ENCODE measurements at places on chromosomes 12 and 14. TPM values are rescaled to one million over a fixed set of nuclear protein-coding genes. Genes with fewer than 3 reads are reported as not detected.

LRCOL1 gene
- not detected for total RNA-seq

DYNLL1 gene
- total RNA-seq, result 248 TPM

CFAP54 gene
- 3.1 TPM for total RNA-seq

LBHD2 gene
- not detected for total RNA-seq

TMEM179 gene
- not detected for total RNA-seq

PKP2 gene
- total RNA-seq, result not detected

SERPINA10 gene
- 0.17 TPM for total RNA-seq
